Stimulated activated CD4-positive, alpha-beta T cell treated with anti-CD3 and anti-CD28 coated beads, Interleukin-2, amount 100 ng/mL, for 4 hours (primary cell): ENCODE measurements at places on chromosomes 11 and 22.

DNA sequence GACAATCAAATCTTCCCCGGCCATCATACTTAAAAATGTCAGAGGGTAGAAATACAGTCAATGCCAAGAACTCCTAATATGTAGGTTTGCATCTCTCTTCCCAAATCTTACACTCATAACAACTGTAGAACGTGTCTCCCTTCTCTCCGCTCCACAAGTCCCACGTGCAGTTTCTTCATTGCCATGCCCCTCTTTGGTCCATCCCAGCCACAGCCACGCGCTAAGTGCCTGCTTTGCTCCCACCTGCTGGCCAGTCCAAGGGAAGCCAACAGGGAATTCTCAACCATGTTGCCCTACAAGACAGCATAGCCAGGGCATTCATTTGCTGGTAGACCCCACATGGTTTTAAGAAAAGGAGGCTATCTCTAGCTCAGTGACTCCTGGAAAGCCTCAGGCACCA is 420.6 kb upstream of the ISX start:
- no peak for DNase-seq

DNA sequence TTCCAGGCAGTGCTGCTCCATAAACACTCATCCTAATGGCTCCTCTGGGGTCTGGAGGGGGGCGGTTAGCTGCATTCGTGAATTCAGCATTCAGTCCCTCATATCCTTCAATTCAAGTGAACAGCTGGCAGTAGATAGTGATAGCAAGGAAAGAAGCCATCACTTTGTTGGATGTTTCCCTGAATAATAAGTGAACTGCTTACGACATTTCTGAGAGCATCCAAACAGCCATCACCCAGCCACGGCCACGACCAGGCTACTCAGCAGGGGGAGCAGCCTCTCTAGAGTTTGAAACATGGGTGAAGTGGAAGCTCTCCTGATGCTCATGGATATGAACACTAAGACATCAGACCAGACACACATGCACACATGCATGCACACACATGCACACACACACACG is 163.6 kb downstream of the NTM start:
- DNase-seq = no peak

DNA sequence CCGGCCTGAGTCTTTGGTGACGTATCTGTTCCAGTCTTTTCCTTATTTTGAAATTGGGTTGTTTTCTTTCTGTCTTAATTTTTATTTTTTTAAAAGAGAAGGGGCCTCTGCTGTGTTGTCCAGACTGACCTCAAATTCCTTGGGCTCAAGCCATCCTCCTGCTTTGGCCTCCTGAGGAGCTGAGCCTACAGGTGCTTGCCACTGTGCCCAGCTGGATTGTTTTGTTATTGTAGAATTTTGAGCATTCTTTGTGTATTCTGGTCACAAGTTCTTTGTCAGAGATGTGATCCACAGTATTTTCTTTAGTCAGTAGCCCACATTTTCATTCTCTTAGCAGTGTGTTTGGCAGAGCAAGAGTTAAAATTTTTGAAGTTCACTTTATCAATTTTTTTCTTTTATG is 100.1 kb downstream of the ATXN10 start:
- DNase-seq = no peak

GRCh38 chr11:117073539-117073938 is 24.7 kb downstream of the SIK3 start:
- no peak for DNase-seq

- no peak for DNase-seq
These were observed 26.0 kb downstream of the PPIL2 start for GRCh38 chr22:21691816-21692215.

DNA sequence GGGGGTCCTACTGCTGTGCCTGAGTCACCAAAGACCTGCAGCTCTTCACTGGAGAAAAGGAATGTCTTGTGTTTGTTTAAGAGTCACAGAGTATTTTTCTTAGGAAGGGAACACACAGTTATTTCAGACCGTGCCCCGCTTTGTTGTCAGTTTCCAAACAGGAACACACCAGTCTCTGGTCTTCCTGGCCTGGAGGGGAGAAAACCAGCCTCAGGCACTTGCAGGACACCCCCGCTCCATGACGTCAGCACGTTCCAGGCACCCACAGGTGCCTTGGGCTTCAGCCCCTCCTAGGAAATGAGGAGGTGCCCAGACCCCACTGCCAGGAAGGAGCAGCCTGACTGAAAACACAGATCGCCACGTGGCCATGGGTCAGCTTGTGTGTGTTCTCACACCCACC is 5.4 kb downstream of the DEAF1 start:
- no peak for DNase-seq

- DNase-seq = no peak
These were observed 390.4 kb downstream of the INSC start for GRCh38 chr11:15505155-15505554.

DNA sequence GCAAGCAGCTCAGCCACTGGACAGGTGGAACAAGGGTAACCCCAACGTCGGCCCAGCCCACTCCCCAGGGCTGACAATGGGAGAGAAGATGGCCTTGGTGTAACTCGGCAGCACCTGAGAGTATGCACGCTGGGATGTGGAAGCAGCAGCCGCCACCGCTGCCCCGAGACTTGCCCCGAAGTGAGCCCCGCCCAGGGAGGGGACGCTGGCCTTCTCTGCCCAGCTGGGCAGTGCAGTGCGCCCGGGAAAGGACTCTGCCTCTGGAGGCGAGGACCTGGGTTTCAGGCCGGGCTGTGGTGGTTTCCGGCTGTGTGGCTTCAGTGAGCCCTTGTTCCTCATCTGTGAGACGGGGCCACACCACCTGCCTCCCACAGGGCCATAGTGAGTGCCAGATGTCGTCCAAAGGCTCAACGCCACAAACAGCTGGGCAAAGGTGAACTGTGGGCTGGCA is 8.6 kb upstream of the POLDIP3 start:
- DNase-seq = no peak

DNA sequence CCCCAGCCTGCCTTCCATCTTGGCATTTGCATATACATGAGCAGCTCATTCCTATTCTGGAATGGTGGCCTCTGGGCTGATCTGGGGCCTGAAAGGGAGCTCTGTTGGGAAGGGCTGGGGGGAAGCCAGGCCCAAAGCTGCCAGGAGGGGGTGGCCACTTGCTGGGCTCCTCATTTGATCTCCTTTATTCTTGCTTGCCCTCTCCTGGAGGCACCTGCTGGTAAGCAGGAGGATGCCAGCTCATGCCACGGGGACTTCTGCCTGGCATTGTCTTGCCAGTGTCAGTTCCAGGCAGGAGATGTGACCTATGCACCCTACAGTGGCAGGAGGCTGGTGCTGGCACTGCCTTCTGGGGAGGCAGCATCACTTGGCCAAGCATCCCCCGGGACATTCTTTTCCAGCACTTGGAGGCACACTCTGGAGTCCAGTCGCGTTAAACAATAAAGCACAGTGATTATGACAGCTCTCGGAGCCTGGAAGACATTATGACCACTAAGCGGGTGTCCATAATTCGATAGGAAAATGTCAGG is 128.3 kb downstream of the NTM start:
- no peak for DNase-seq

GRCh38 chr22:40950962-40951794 is at the start of gene RBX1:
Gene RBX1 (plus strand): TSS chr22:40951378. CDS start chr22:40951399, 21 bp downstream.
- peak; percentile 97 for DNase-seq

GRCh38 chr11:3341298-3341697 is 37.6 kb downstream of the ZNF195 start:
- DNase-seq = peak; percentile 35

DNA sequence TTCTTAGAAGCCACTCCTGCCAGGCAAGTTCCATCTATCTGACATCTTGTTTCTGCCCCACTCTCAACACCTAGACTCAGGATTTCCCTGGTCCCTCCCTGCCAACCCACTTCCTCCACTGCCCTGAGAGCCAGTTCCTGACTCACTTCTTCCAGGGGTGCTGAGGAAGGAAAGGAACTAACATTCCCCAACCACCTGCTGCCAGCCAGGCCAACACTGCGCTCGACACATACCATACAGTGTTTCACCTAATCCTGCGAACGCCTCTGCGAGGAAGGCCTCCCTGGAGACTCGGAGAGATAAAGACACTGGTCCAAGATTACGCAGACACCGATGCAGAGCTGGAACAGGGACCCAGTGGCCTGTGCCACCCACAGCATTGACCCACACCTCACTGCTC is 40.2 kb downstream of the MICAL3 start:
- no peak for DNase-seq

DNA sequence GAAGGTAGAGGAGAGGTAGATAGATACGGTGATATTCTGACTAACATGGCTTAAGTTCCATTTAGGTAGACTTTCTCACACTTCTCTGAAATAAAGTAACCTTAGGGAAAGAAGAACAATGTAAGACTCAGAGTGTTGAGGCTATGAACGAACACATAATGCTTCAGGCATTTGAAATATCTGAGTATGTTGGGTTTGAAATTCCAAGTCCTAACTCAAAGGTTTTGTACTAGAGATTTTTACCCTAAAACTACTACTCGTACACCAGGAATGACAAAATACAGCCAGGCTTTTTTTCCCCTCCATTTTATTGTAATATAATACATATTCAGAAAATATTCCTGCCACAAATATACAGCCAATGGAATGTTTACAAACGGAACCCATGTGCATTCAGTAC is 592.6 kb downstream of the ETS1 start:
- no peak for DNase-seq

- no peak for DNase-seq
These were observed 552.8 kb upstream of the CADM1 start for GRCh38 chr11:116057000-116057399.

DNA sequence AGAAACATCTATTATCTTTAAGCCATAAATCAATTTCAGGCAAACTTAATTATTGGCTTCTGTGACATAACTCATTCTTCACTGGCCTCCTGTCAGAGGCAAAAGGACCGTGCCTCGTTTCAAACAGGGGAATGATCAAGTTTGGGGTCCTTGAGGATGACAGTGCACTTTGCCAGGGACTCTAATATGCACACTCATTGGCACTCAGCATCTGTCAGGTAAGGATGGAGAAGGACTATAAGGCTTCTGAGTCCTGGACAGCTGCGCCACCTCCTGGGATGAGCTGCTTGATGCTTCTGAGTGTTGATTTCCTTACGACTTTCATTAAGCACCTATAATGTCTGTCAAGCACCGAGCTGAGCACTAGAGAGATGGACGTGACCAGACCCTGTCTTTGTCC is 20.2 kb downstream of the BPIFC start:
- no peak for DNase-seq

DNA sequence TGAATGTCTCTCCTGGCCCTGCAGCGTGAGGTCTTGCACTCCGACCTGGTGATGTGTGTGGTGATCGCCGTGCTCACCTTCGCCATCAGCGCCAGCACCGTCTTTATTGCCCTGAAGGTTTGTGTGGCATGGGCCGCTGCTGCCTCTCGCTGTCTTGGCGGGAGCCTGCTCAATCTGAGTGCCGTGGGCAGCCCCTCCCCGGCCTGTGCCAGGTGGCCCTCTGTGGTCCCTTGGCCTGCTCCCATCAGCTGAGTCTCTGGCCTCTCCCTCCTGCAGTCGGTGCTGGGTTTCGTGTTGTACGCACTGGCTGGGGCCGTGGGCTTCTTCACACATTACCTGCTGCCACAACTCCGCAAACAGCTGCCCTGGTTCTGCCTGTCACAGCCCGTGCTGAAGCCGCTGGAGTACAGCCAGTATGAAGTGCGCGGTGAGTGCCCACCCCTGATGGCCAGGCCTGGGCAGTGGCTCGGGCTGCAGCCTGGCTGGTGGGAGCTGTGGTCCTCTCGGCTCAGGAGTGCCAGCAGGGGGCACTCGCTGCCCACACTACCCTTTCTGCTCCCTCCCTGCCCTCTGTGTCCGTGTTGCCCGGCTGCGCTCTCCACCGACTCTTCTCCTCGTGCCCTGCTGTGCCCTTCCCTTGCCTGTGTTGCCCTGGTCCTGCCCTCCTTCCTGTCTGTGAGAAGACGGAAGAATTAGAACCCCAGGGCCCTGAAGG is 10.2 kb downstream of the PCNX3 start:
- DNase-seq = no peak

DNA sequence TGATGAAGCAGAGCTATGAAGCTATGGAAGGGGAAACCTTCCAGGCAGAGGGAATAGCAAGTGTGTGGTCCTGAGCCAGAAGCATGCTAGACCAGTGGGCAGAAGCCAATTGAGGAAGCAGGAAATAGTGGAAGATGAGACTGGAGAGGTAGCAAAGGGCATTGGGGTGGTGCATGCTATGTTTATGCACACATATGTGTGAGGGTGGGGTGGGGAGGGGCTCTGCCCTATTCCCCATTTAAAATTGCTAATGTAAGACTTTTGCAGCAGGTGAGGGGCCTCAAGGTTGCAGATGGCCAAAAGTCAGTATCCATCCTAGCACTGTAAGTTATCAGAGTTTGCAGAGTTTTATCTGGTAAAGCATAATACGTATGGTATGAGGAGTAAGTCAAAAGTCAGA is 626.6 kb upstream of the KIRREL3 start:
- DNase-seq = no peak

GRCh38 chr11:116691771-116692177 is 81.0 kb downstream of the BUD13 start:
- peak; percentile 23 for DNase-seq

DNA sequence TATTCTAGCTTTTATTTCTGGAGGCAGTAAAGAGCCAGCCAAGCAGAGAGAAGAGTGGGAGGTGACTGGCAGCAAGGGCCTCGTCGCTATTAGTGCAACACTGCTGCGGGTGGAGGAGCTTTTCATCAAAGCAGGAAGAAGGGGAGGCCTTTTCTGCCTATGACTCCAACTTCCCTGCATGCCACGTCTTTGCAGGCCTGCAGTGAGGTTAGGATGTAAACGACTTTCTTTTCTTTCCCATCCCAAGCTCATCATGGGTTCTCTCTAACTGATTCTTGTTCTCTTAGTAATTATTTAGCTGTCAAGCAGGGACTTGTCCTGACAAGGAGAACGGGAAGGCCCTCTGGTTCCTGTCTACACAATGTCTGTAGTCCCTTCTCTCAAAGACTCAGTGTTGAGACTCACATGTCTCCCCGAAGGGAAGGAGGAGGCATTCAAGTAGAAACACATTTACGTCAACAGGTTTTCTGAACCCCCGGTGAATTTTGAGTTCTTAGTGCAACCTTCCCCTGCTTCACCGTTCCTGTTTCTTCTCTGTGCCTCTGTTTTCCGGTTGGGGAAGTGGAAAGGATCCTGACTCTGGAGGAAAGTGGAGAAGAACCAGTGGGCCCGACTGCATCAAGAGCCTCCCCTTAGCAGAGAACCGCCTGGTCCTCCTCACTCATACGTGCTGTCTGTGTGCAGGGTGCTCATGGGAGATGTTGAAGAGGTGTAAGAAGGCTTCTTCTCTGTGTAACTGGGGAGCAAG is 56.9 kb downstream of the PACS1 start:
- peak; percentile 53 for DNase-seq

DNA sequence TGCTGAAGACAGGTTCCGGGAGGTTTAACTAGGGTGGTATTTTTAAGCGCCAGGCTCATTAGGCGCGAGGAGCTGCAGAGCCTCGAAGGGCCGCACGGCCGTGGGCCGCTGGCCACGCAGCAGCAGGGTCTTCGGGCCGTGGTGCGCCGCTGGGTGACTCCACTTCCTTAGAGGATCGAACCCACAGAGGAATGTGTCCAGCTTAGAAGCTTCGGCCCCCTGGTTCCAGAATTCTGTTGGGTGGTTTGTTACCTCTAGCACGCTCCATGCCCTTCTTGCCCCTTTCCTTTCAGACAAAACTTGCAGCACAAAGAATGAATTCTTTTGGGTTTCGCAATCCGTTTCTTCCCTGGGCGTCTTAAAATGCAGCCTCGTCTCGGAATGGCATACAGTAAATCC is 773 bp upstream of the PATL1 start:
- no peak for DNase-seq
